ENCODE measurements at places on chromosomes 2 and 18.
A peak's percentile ranks its signal among the peaks of the same experiment; 100 is the strongest.

DNA sequence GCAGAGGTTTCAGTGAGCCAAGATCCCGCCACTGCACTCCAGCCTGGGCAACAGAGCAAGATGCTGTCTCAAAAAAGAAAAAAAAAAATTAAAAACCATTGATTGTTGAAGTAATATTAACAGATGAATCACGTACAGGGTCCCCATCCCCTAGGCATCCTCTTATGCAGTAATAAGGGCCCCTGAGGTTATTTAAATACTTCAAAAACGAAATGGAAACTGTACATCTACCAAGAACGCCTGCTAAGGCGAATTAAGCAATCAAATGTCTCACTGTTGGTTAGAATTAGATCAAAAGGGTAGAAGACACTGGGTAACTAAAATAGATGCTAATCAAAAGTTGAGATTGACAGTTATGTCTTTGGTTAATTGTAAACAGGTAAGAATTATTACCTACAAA lies 7.5 kb downstream of the TRABD2A start:
- no peak for DNase-seq

DNA sequence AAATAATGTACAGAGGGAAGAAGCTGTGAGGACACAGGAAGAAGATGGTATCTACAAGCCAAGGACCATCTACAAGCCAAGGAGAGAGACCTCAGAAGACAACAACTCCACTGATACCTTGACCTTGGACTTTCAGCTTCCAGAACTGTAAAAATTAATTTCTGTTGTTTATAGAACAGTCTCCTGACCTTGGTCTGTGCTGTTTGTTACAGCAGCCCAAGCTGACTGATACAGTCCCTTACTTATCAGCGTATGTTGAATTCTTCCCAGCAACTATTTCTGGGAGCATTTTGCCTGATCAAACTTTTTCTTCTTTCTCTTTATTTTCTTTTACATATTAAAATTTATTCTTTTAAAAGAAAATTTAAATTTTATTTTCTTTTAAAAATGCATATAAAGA lies 47.8 kb upstream of the IGFBP2 start:
- no peak for DNase-seq

DNA sequence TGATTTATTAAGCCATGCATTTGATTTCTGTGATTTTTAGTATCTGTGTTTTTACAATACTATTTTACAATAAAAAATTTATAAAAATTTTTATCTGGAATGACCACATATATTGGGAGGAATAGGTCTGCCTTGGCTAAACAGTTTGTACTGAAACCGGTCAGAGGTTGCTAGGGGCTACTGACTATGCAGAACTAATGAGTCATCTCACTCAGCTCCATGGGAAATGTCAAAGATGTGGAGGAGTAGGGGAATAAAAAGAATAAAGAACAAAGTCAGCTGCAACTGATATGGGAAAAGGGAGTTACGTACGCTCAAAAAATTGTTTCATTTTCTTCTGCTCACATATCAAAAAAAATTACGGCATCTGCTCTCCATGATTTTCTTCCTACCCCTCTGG lies 8.6 kb upstream of the TMEM163 start:
- DNase-seq: peak; percentile 32

GRCh38 chr2:54773838-54774237 lies 50.4 kb downstream of the EML6 start:
- no peak for DNase-seq

DNA sequence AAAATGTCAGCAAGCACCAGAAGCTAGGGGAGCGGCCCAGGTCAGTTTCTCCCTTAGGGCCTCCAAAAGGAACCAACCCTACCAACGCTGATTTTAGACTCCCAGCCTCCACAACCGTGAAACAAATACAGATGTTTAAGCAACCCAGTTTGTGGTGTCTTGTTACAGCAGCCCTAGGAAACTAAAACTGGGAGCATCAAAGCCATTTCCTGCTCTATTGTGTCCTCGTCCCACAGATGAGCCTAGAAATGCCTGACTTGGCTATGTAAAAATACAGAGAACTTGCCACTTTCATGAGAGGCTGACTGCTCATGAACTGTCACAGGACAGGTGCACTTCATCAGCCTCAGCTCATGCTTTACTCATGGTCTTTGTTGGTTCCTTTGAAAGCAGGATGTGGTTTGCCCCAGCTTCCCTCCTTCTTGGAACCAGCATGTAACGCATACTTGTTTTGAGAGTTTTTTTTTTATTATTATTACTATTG lies 97.6 kb upstream of the SLC39A10 start:
- DNase-seq: peak; percentile 49

- peak; percentile 86 for DNase-seq
Measured at GRCh38 chr2:178238154-178238521, 43.8 kb downstream of the OSBPL6 start.

- DNase-seq: no peak
Measured at GRCh38 chr18:51711298-51711889, 513.9 kb upstream of the MEX3C start.

GRCh38 chr2:59150217-59150849 lies 909.2 kb upstream of the FANCL start:
- peak; percentile 52 for DNase-seq

- no peak for DNase-seq
Measured at GRCh38 chr2:237205043-237205541, 119.4 kb downstream of the COPS8 start.

DNA sequence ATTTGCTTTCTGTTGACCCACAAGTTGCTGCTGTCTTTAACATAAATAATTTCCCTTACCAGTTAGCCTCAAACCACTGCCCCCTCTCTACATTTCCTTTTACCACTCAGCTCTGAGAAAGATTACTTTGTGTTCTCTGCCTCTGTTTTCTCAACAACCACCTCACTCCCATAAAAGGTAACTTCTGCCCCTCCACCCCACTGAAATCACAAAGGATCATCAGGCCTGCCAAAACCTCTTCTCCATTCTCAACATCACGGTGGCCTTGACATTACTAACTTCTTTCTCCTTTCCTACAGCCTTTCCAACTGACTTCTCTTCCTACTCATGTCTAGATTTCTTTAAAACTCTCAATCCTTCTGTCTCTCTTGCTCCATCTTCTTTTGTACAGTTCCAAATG lies 10.1 kb downstream of the ACADL start:
- DNase-seq: no peak

DNA sequence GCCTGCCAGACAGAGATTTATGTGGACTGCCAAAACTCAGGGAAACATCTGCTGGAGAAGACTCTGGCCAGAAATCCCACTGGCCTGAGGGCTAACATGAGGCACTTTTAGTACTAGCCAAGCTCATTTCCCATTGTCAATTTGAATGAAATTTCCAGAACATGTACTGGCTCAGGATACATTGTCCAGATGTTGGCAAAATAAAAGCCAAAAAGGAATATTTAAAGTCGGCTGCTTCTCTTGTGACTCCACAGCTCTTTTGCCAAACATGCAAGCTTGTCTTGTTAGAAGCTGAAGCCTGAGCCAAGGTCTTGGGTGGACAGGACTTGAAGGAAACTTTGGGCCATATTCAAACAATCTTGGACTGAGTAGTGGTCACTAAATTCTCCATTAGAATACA lies 215.5 kb downstream of the NCKAP5 start:
- DNase-seq: no peak

- no peak for DNase-seq
Measured at GRCh38 chr2:160258492-160258805, 58.4 kb upstream of the ITGB6 start.

- DNase-seq: no peak
Measured at GRCh38 chr2:171136024-171136423, 24.7 kb downstream of the TLK1 start.

- peak; percentile 77 for DNase-seq
Measured at GRCh38 chr2:218228366-218229090, 11.5 kb downstream of the ARPC2 start.

GRCh38 chr18:4450065-4450658 lies 4.9 kb downstream of the DLGAP1 start:
- DNase-seq: no peak

GRCh38 chr2:159573846-159574606 lies 42.3 kb downstream of the BAZ2B start:
- peak; percentile 63 for DNase-seq

- peak; percentile 88 for DNase-seq
Measured at GRCh38 chr2:23654756-23655155, 269.8 kb downstream of the KLHL29 start.

DNA sequence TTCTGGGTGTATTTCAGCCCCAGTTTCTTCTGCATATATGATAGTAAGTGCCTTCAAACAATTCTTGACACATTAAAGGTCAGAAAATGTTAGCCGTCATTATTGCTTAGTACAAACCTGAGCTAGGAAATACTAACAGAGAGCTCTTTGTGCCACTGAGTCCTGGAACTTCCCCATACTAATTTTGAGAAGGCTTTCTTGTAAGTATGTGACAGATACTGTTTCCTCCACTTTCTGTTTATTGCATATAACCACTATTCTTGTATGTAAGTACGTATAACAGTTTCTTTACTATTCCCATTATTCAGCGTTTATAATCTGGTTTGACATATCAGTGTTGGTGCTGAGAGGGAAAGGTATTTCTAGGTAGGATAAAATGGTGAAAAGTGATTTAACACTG lies 9.8 kb downstream of the PPP1CB start:
- DNase-seq: no peak

GRCh38 chr2:11872247-11872947 lies 126.0 kb downstream of the LPIN1 start:
- DNase-seq: peak; percentile 63

- peak; percentile 84 for DNase-seq
Measured at GRCh38 chr2:233974530-233975071, 57.4 kb downstream of the TRPM8 start.

GRCh38 chr2:134934641-134935040 lies 16.0 kb downstream of the CCNT2 start:
- DNase-seq: peak; percentile 14

- no peak for DNase-seq
Measured at GRCh38 chr18:42184685-42185477, 229.8 kb downstream of the PIK3C3 start.

GRCh38 chr2:69837533-69837932 lies 8.1 kb downstream of the GMCL1 start:
- no peak for DNase-seq

GRCh38 chr2:169275696-169276444 lies 86.5 kb downstream of the LRP2 start:
- peak; percentile 31 for DNase-seq

- no peak for DNase-seq
Measured at GRCh38 chr2:98212092-98213000, 125.4 kb downstream of the VWA3B start.

DNA sequence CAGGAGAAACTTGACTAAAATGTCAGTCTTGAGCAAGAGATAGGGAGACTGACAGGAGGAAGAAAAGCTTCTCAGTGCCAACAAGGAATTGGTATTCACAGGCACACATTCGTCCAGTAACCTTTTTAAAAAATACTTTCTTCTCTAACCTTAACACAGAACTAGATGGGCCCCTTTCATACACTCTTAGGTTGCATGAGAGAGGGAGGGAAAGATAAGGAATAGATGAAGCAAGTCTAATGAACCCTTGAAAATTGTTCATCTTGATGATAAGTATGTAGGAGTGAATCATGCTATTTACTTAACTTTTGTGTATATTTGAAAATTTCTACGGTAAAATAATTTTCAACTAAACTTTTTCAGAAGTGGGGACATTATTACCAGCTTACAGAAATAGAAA lies 42.0 kb upstream of the CCDC88A start:
- DNase-seq: no peak

DNA sequence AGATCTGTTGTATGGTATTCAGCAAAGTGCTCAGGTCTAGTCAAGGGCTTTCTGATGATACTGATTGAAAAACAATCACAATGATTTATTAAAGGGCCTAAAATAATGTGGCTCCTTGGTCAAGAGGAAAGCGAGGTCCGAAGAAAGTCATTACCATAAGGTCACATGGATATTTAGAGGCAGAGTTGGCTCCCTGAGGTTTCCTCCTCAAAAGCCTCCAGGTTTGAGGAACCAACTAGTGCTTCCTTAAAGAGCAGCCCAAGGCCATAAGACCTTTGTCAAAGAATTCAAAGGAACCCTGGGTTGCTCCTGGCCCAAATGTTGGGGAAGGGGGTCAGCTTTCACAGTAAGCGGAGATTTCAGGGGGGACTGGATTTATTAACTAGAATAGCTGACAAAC lies 280.7 kb upstream of the ATP5MC3 start:
- DNase-seq: no peak

- DNase-seq: peak; percentile 62
Measured at GRCh38 chr2:28283861-28284260, 108.8 kb upstream of the FOSL2 start.

- DNase-seq: peak; percentile 43
Measured at GRCh38 chr2:60104514-60105505, 448.6 kb downstream of the BCL11A start.

DNA sequence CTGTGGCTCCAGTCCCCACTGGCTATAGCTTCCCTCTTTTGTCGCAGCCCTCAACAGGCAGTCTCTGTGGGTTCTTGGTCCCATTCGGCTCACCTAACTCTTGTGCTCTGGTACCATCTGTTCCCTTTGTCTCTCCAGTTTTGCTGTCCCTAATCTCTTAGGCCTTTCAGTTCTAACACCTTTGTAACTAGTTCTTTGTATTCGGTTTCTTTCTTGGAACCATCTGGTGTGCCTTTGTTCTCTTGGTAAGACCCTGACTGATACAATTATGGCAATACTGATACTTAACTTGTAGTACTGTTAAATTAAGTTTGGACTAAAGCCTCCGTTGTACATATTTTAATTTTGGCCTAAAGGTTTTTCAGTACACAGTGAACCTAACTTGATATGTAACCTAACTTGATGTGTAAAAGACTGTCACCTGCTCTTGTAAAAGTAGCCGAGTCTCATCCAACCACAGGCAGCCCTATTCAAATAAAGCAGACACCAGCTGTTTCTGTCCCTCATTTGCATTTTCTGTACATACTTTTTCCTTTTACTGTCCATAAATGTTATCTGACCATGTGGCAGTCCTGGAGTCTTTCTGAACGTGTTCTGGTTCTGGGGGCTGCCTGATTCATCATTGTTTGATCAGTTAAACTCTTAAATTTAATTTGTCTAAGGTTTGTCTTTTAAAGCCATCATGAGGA lies 4.8 kb upstream of the MRPL44 start:
- DNase-seq: no peak

GRCh38 chr2:224063298-224063648 lies 24.2 kb upstream of the SERPINE2 start:
- DNase-seq: no peak

GRCh38 chr2:111523009-111523408 lies 361.0 kb downstream of the ANAPC1 start:
- no peak for DNase-seq
